Activated CD4-positive, CD25-positive, alpha-beta regulatory T cell treated with anti-CD3 and anti-CD28 coated beads, Interleukin-2, amount 50 U/mL, for 24 hours (primary cell): ENCODE measurements at places on chromosomes 16 and 17.

GRCh38 chr17:80822700-80823410 is 168.8 kb upstream of the CHMP6 start:
- no peak for ATAC-seq

GRCh38 chr17:34582185-34582900 is 3.0 kb downstream of the TMEM132E start:
- no peak for ATAC-seq

DNA sequence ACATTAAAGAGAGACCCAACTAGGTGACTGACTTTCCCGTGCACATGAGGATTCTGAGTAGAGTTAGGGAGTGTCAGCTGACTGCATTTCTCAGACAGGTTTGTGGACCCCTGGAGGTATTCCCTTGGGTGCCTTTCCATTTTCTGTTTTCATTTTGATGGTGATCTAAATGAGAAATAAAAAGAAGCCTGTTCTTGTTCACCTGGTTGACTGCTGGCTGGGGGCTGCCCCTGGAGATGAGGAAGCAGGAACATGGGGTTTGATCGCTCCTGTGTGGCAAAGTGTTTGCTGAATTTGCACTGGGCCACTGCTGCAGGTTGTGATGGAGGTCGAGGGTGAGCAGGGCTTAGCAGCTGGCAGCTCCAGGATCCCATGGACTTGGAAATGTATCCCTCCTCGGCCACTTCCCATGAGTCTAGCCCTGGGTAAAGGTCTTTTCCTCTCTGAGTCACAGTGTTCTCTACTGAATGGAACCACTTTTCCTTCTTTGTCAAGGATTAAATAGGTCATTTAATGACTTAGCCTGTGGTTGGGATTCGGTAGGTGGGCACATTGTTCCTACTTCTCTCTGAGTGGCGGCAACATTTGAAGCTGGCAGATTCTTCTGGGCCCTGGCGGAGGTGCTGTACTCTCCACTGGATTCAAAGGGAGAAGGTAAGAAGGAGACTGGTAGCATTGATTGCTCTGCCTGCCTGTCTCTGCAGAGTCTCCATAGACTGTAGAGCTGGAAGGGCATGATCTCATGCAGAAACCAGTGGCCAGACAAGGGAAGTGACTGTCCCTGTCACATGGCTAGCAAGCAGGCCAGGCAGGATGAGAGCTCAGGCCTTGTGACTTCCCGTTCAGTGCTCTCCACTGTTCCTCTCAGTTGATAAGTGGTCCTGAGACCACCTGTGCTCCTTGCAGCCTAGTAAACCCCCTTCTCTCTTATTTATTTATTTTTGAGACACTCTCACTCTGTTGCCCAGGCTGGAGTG is 17.9 kb downstream of the SNX29 start:
- ATAC-seq: no peak

GRCh38 chr17:32123782-32124181 is 18.5 kb upstream of the RHOT1 start:
- ATAC-seq: no peak

DNA sequence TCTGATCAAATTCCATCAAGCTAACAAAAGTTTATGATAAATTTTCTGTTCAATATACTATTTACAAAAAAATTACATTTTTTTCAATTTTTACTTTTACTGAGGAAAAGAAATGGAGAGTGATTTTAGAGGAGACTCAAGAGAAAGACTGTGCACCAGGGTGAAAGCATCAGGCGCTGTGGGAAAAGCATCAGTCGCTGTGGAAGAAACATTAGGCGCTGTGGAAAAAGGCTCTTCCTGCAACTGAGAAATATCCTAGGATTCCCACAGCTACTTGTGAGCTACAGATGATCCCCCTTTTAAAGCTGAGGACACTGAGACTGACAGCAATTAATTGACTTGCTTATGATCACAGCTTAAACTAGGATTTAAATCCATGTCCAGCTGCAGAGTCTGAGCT is 4.9 kb downstream of the ANKFY1 start:
- no peak for ATAC-seq

GRCh38 chr17:72440961-72441360 is 320.1 kb downstream of the SOX9 start:
- no peak for ATAC-seq

GRCh38 chr17:49180303-49180702 is 30.1 kb downstream of the GNGT2 start:
- ATAC-seq: no peak

DNA sequence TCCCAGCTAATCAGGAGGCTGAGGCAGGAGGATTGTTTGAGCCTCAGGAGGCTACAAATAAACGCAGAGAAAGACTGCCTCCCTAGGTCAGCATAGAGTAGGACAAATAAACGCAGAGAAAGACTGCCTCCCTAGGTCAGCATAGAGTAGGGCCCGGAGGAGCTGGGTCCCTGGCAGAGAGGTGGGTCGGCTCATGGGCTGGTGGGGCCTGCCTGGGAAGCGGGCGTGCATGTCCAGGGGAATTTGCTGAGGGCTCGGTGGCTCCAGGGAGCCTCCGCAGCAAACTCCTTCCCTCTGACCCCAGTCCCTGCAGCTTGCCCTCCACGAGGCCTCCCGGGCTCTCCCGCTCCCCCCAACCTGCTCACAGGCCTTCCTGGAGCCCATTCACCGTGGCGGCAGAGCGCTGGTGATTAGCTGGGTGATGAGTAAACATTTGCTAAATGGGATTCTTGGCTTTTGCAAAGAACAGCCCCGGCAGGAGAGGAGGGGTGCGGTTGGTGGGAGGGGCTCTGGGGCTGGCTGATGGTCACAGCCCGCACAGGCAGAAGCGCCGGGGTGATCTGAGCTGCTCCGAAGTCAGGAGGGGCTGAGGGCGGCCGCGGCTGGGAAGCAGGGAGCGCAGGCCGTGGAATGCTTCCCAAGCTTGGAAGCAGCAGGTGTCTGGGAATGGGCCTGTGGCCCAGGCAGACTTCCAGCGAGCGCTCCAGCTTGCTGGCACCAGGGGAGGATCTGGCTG is 93.1 kb downstream of the RTN4RL1 start:
- ATAC-seq: no peak

DNA sequence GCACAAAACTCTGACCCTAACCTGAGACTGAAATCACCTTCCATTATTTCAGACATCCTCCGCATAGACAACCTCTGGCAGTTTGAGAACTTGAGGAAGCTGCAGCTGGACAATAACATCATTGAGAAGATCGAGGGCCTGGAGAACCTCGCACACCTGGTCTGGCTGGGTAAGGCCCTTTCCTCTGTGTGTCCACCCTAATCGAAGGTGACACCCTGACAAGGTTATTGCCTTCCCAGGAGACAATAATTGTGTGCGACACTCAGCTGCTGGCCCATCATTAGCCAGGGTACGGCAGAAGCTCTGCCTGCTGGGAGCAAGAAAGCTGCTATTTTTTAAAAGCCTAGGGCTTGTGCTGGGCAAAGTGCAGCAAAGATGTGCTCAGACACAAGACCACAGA is 11.1 kb downstream of the DRC3 start:
- ATAC-seq: no peak

- ATAC-seq: no peak
Observed at GRCh38 chr17:62611292-62611691, 16.2 kb upstream of the MRC2 start.

GRCh38 chr16:55576384-55576783 is 9.9 kb downstream of the CAPNS2 start:
- no peak for ATAC-seq

DNA sequence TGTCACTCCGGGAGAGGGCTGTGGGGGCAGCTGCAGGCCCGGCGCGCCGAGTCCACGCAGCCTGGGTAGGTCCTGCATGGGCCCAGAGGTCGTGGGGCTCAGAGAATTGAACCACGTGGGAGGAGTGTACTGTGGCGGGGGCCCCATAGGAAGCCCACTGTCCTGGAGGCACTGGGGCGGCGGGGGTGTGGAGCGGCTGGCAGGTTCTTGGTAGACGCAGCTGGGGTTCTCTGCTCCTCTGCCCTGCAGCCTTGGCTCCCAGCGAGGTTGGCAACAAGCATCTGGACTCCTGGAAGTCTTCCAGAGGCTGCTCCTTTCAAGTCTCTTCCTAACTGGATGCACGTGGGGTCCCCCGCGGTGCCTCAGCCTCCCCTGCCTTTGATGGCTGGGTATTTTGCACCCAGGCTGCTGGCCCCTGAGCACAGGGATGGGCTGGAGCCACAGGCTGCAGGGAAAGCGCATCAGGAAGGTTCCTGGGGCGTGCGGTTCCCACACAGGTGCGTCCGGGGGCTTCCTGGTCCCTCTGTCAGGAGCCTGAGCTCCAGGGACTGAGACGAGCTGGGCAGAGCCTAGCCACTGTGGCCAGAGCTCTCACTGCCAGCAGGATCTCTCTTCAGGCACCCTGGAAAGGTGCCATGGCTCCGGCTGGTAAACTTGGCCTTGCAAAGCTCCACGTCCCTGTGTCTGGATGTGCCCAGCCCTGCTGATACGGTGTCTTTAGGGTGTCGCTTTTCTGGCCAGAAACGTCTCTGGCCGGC is 9.3 kb downstream of the KCTD5 start:
- ATAC-seq: no peak

DNA sequence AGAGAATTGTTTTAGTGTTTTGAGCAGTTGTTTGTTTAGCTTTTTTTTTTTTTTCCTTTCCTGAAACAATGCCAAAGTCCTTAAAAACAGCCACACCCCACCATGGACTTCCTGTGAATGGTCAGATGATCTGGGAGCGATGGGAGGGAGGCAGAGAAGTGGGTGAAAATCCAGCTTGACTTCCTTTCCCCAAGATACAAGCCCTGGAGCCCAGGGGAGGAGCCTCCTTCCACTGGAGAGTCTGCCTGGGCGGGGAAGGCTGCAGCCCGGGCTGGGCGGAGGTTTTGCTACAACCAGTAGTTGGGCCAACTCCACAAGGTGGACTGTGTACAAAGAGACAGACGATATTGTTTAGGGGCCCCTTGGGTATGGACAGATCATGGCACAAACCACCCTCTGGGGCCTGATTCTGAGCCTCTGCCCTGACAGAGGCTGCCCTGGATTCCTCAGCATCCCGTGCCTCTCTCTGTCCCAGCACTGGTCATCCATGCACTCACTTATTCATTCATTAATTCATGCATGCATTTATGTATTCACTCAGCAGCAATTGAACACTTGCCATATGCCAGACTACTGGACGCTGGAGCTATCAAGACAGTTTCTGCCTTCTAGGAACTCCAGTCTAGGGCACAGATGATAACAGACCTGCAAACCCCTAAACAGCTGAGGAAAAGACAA is 29.8 kb downstream of the WSB1 start:
- ATAC-seq: no peak

DNA sequence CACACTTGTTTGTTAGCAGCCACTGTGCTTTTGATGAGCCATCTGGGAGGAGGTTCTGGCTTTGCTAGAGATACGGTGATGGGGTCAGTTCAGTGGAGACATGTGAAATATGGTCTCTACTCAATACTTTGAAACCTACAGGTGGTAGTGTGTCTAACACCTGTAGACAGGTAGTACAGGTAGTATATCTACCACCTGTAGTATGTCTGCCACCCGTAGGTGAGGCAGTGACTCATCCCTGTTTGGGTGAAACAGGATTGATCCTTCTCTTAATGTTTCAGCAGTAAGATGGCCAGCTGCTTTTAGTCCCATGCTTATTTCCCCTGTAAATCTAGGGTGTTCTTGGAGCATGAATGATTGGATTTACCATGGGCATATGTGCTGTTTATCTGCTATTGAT is 240.8 kb downstream of the SNX29 start:
- ATAC-seq: no peak

- no peak for ATAC-seq
Observed at GRCh38 chr17:36761203-36761950, 160.0 kb downstream of the MRM1 start.
